ENCODE measurements at places on chromosomes 16 and 17.

- no peak for DNase-seq
Measured at GRCh38 chr16:84703681-84704080, 3.9 kb downstream of the USP10 start.

DNA sequence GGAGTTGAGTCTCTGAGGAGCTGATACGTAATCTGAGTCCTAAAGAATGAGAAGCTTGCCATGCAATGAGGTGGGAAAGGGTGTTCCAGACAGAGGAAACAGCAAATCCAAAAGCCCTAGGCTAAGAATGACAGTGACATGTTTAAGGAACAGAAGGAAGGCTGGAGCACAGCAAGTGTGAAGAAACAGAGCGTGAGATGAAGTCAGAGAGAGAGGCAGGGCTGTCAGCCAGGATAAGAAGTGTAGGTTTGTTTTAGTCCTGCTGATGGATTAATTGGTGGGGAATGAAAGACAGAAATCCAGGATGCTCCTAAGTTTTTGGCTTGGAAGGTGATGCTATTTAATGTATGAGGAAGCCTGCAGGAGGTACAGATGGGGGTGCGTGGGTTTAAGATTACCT lies 14.5 kb downstream of the MMP28 start:
- DNase-seq, result no peak

DNA sequence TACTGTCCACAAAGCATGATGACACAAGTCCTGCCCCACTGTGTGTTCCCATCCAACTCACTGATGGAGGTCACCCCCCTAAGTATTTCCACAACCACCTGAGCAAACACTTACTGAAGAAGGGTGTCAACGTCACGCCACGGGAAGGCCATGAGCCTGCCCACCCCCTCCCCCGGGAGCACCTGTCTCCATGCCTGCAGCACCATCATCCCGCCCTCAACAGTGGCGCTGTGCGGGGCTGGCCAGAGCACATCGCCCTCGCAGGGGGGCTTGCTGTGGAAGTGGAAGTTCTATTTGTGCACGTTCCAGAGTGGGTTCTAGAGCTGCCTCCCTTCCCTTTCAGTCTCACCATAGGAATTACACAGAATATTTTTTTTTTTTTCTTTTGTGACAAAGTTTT lies 4.3 kb upstream of the MBTPS1 start:
- DNase-seq, result no peak

GRCh38 chr17:57772774-57773173 lies 27.7 kb upstream of the CCDC182 start:
- DNase-seq, result no peak

DNA sequence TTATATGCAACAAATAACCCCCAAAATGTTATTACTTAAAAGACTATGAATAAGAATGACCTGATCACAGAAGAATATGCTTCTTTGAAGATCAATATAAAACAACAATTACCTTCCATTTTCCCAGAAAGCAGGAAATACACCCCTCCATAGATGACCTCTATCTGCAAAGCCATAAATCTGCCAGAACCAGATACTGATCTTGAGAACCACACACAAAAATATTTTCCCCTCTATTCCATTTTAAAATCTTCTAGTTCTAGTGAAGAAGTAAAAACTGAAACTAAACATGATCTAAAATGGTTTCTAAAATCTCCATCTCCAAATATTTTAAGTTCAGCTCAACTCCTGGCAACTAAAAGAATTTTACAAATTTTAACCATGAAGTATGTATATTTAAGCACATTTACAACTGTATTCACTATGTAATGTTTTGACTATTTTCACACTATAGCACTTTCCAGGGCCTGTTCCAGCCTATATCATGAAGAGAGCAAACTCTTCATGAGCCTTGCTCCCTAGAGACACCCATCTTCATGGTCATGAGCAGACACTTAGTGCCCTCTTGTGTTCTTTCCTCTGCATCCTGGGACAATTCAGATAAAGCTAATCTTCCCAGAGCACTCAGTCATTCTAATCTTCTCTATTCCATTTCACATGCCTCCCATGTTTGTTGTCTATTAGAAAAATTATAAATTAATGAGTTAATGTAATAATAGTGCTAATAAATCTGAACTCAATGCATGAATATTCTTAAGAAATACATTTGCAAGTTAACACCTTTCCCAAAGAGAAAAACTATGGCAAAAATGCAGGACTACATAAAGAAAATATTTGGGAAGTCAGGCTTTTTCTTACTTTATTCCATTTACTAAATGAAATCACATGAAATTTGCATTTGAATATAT lies 87.0 kb downstream of the HELZ start:
- no peak for DNase-seq

Data from stimulated activated naive CD8-positive, alpha-beta T cell treated with anti-CD3 and anti-CD28 coated beads, Interleukin-15, Interleukin-2, amounts not matched to agents 100 U/mL and 50 U/mL, for 24 hours (primary cell).